ENCODE measurements at places on chromosomes 6 and 20.

- DNase-seq: no peak
Observed at GRCh38 chr6:46135176-46135575, 5.4 kb downstream of the ENPP4 start.

DNA sequence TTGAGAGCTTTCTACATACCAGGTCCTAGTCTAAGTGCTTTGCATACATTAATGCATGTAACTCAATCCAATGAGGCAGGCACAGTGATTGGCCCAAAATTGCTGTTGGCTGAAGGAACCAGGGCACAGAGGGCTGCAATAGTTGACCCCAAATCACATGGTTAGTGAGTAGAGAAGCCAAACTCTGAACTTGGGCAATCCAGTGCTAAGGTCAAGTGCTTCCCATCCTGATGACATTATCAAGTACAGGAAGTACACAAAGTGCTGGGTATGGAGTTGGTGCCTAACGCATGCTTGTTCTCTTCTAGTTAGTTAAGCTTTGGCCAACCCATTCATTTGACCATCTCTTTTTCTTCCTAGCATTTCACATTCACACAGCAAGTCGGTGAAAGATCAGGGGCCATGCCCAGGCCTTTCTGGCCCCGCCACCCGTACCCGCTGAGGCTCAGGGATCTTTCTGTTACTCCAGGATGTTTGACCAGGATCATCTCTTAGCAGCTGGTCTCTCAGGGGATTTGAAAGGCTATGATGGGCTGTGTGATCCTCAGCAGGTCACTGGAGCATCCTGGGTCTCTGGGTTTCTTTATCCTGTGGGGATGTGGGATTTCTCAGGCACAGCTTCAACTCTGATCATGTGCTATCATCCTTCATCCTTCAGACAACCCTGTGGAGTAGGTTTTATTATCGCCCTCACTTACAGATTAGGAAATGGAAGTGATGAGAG is 7.0 kb downstream of the KCNB1 start:
- DNase-seq: no peak

DNA sequence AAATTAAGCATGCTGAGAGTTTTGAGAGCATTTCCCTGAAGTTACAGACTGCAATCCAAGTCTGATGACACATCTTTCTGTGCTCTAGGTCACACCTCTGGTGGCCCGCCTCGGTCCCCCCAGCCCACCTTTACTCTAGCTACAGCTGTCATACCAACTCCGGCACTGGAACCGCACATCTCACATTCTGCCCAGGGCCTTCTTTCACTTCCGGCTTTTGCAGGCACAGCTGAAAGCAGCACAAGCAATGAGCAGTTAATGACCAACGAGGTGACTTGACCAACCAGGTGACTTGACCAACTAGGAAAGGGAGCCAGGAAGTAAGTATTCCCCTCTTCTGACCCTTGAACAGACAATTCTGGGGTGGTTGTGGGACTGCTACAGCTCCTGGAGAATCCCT is 88.6 kb upstream of the MOCS1 start:
- no peak for DNase-seq

GRCh38 chr6:137967689-137968454 is 100.8 kb downstream of the TNFAIP3 start:
- DNase-seq: no peak

DNA sequence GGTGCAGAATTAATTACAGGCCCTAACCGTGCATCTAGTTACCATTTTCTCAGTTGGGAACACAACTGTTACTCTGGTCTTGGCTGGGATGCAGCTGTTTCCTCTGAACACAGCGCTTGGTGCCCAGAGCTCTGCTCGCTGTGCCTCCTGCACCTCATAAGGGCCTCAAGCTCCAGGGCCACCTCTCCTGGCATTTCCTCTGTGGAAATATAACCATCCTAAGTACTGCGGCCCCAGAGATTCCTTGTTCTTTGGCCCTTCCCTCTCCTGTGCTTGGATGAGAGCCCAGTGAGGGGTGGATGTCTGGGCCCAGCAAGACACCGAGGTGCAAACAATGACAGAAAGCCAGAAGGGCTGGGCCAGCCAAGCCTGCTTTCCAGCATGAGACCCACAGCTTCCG is 169.9 kb upstream of the CST7 start:
- no peak for DNase-seq

DNA sequence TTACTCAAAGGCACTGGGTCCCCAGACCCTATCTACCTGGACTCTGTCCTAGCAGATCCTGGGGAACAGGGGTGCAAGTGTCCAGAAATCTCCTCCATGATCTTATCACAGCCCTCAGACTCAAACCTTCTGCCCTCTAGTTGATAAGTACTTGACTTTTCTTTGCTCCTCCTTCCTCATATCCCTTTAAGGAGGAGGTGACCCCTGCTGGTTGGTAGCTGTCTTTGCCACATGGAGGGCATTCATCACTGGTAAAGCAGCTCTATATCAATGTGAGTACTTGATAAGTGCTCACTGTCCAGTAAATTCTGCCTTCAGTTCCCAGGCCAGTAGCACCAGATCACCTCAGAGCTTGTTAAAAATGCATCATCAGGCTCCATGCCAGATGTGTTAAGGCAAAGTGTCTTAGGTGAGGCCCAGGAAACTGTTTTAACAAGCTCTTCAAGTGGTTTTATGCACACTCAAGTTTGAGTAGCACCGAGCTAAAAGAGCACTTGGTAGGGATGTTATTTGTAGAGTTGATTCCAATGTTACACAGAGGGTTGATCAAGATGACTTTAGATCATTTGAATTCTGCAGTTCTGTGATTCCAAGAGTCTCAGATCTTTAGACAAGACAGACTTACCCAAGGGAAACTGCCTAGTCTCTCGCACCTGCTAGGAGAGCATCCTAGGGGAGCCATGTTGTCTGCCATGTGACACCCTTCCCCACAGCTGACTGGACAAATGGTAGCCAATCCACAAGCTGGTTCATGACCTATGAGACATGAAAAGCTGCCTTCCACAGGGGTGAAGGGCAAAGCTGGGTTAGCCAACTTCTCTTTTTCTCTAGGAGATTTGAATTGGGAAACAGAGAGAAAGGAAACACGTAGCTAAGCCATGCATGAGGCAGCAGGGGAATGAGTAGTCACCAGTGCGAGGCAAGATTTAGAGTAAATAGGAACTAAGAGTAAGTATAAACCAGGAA is 18.6 kb downstream of the TREML2 start:
- no peak for DNase-seq
